ENCODE measurements at places on chromosomes 3 and 15.

GRCh38 chr3:115512565-115513415 is 110.5 kb upstream of the GAP43 start:
- DNase-seq: no peak

- DNase-seq: no peak
These were observed 930.3 kb downstream of the NTRK3 start for GRCh38 chr15:87326269-87326668.

DNA sequence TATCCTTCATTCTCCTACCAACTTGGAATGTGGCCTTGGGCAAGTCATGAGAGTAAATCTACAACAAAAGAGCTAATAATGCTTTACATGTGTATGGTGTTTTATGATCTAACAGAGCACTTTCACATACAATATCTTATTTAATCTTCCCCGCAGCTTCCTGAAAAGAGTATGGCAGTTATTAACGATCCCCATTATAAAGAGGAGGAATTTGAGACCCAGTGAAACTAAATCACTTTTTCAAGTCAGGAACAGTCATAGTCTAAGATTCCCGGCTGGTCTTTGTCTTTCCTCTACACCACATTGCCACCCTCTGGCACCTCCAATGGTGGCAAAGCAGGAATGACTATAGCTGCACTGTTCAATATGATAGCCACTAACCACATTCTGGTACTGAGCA is 69.7 kb upstream of the CMSS1 start:
- DNase-seq: peak; percentile 43

- no peak for DNase-seq
These were observed 14.7 kb upstream of the RHO start for GRCh38 chr3:129513705-129514104.

GRCh38 chr15:97884513-97885131 is 75.9 kb upstream of the ARRDC4 start:
- no peak for DNase-seq

DNA sequence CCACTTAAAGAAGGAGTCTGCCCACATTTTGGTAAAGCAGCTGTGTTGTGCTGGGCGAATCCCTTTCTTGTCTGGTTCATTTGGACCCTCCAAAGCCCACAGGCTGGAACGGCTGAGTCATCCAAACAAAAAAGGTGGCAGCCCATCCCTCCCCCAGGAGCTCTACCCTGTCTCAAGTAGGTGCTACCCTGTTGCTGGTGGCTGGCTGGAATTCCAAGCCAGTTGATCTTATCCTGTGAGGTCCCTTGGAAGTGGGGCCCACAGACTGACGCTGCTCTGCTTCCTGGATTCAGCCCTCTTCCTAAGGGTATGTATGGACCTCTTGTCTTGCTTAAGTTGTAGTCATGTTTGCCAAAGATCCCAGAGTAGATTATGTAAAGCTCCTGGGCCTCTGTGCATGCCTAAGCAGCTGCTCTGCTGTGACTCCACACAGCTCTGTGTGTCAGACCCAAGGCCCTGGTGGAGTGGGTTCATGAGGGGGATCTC is 44.5 kb downstream of the CCR1 start:
- no peak for DNase-seq

- no peak for DNase-seq
These were observed 19.5 kb downstream of the SMARCC1 start for GRCh38 chr3:47762233-47762632.

DNA sequence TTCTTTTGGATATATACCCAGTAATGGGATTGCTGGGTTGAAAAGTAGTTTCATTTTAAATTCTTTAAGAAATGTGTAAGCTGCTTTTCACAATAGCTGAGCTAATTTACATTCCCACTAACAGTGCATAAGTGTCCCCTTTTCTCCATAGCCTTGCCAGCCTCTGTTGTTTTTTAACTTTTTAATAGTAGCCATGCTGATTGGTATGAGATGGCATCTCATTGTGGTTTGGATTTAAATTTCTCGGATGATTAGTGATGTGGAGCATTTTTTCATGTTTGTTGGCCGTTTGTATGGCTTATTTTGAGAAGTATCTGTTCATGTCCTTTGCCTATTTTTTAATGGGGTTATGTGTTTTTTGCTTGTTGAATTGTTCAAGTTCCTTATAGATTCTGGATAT is 444.3 kb upstream of the ATP11B start:
- DNase-seq: no peak

DNA sequence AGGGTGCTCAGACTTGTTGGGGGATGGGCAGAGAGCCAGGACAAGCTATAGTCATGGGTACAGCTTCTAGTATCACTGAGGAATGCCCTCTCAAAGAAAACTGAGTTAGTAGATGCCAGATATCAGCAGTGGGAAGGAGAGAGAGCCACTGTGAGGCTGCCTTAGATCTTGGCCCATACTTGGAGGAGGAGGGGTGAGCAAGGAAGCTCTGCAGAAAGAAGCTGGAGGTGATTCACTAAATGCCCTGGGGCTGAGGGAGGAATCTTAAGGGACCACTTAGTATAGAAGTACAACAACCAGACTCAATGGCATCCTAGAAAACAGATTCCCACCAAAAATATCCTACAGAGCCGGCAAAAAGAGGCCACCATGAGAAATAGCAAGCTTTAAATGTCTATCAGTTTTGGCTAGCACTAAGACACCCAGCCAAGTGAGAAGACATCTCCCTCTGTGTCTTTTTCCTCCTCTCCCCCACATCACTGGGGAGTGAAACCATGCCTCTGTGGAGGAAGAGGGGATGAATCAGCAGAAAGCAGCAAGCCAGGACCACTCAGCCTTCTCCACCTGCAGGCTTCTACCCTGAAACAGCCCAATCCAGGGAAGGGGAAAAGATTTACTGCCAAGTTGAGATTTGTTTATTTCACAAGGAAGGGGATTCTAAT is 282.5 kb upstream of the STT3B start:
- DNase-seq: no peak

DNA sequence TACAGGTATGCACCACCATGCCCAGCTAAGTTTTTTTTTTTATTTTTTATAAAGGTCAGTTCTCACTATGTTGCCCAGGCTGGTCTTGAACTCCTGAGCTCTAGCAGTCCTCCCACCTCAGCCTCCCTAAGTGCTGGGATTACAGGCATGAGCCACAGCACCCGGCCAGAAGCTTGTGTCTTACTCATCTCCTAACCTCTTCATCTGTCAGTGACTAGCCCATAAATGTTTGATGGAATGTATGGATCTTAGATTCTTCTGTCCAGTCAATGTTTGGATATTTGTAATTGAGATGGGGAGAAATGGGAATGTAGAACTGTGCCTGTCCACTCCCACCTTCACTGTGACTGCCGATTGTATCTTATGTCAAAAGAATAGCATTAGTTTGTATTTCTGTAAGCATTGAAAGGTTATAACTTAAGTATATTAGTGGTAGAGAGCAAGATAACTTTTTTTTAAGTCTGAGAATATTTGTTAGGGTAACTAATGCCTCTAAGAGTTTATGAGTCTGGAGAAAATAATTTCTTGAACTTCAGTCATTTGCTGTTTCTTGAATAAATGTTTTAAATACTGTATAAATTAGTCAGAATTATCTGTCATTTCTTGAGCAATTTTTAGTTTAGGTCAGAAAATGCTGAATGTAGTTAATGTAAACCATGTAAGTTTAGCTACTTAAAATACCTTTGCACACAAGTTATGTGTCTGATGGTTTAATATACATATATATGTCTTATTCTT is 215.3 kb upstream of the CGNL1 start:
- DNase-seq: peak; percentile 31

DNA sequence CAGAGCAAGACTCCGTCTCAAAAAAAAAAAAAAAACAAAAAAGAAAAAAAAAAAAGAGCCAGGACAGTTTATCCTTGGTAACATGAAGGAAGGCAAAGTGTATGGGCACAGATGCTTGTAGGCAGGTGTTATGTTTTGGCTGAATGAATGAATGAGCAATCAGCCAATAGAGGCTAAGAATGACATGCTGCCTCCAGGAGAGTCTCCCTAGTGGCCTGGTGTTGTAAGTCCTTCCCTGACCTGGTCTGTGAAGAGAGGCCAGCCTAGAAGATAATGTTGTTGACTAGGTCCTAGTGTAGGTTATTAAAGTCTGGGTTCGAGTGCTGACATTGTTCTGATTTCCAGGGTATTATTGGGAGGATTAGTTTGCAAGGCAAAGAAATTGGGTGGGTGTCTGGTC is 24.9 kb downstream of the GYG1 start:
- no peak for DNase-seq

GRCh38 chr15:70538278-70538677 is 225.1 kb downstream of the UACA start:
- no peak for DNase-seq

- no peak for DNase-seq
These were observed 268.1 kb upstream of the CRBN start for GRCh38 chr3:3447641-3448040.

- DNase-seq: no peak
These were observed 22.7 kb upstream of the SH3BP5 start for GRCh38 chr3:15355086-15355485.

DNA sequence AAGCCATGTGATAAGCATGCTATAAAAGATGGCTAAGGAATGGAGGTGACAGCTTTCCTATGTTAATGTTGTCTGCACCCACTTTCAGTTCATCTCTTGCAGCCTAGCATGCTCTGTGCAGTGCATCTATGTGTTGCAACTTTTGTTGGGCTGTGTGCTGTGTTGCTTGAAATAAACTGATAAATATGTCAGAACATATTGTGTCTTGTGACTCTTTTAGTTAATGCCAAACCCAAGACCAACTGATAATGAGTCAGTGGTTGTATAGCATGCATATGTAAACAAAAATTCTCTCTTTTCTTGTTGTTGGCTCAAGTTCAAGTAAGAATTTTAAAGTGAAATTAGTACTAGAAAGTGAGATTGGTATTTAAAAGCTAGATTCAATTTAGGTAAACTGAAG is 37.0 kb upstream of the SCN10A start:
- DNase-seq: no peak

- DNase-seq: no peak
These were observed 74.9 kb downstream of the SMAD3 start for GRCh38 chr15:67140078-67140833.

DNA sequence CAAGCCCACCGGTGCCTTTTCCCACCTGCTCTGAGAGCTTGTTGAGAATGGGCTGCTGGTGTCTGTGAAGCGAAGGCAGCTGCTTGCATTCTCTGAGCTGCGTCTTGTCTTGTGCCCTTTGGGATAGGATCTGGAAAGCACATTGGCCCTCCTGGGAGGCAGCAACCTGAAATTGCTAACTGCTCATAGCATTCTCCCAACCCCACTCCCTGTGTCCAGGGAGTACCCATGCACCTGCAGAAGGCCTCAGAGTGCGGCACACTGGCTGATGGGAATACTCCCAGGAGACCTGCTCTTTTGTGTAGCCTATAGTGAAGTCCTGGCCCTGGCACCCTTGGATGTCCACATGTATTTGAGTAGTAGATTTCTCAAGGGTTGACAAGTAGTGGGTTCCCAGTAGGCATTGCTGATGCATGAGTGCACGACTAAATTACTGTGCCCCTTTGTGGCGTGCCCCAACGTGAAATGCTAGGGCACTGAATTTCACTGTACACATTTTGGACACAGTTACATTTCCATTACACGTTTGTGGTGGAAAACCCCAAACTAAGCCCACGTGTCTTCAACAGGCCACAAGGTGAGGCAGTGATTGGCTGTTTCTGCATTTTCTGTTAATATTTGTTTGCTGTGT is 3.7 kb downstream of the EPHB1 start:
- no peak for DNase-seq

DNA sequence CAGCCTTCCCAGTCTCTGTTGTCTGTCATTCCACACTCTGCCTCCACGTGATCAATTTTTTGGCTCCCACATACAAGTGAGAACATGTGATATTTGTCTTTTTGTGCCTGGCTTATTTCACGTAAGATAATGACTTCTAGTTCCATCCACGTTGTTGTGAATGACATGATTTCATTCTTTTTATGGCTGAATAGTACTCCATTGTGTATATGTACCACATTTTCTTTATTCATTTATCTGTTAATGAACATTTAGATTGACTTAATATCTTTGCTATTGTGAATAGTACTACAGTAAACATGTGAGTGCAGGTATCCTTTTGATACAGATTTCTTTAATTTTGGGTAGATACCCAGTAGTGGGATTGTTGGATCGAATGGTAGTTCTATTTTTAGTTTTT is 31.4 kb downstream of the ASB14 start:
- DNase-seq: no peak

DNA sequence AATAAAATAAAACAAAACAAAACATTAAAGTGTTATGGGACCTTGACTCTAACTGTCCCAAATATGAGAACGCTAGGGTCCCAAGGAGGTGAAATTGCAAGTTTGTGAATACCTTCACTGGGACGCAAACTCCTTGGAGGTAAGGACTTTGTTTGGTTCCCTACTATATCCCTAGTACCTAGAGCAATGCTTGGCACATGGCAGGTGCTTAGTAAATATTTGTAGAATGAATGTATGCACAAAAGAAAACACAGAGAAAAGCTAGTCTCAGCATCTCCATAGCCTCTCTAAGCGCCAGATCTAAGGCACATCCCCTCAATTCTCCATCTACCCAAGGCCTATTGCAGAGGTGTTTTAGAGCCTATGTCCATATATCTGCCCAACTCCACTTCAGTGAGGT is 30.5 kb downstream of the GPR176 start:
- DNase-seq: no peak

DNA sequence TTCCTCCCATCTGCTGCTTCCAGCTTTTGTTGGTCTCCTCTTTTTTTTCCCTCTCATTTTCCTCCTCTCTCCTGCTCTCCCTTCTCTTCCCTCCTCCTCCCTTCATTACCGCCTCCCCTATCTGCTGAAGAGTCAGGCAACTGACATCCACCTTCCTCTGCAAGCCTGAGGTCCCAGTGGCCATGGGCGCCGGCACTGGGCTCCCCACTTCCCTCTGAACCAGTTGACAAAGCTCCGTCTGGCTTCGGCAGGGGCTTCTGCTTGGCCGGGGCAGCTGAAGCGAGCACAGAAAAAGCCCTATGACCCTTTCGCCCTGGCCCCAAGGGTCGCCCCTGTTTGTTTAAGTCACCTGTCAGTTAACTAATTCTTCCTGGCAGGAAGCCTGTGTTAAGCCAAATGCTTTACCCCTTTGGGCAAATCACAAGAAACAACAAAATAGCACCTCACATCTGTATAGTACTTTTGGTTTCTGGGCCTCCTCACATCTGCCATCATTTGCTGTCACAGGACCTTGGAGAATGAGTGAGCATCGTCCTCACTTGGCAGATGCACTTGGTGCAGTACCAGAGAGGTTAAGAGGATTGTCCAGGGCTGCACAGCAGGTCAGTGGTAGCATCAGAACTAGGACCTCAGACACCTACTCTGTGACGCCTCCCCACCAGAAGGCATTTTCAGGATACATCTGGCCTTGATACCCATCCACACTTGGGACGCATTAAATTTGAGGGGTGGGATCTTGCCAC is 27.7 kb downstream of the ITGA11 start:
- no peak for DNase-seq

Data from RKO (cell line).